ENCODE measurements at places on chromosomes 2 and 18.

GRCh38 chr2:200668478-200668877 is 82.7 kb downstream of the AOX1 start:
- no peak for DNase-seq

GRCh38 chr2:214987261-214987660 is 151.2 kb downstream of the ABCA12 start:
- DNase-seq = no peak

DNA sequence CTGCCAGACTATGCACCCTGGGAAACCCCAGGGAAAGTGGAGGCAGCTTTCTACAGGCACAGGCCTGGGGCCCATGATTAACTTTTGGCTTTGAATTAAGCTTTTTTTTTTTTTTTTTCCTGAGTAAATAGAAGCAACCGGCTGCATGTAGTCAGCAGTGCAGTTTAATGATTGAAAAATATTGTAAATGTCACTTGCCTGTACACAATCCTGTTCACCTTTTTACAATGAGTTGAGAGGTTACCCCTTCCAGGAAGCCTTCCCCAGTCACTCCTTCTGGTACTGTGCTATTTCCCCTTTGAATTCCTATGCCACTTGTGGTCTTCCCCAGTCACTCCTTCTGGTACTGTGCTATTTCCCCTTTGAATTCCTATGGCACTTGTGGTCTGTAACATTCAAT is 475.6 kb downstream of the TDRD15 start:
- no peak for DNase-seq

GRCh38 chr2:176473177-176473576 is 203.9 kb downstream of the MTX2 start:
- peak; percentile 94 for DNase-seq

DNA sequence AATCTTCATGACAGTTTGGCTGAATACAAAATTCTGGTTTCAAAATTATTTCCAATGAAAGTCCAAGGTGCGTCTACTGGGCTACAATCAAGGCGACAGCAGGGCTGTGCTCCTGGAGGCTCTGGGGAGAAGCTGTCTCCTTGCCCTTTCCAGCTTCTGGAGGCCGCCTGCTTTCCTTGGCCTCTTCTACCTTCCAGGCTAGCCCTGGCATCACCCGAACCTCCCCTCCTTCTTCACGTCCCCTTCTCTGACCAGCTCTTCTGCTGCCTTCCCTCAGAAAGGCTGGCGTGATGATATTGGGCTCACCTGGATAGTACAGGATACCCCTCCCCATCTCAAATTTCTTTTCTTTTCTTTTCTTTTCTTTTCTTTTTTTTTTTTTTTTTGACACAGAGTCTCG is 115.5 kb downstream of the KCNF1 start:
- no peak for DNase-seq

GRCh38 chr2:2254206-2254605 is 76.9 kb downstream of the MYT1L start:
- no peak for DNase-seq

- no peak for DNase-seq
These were observed 947.3 kb upstream of the TMEFF2 start for GRCh38 chr2:193141998-193142397.

DNA sequence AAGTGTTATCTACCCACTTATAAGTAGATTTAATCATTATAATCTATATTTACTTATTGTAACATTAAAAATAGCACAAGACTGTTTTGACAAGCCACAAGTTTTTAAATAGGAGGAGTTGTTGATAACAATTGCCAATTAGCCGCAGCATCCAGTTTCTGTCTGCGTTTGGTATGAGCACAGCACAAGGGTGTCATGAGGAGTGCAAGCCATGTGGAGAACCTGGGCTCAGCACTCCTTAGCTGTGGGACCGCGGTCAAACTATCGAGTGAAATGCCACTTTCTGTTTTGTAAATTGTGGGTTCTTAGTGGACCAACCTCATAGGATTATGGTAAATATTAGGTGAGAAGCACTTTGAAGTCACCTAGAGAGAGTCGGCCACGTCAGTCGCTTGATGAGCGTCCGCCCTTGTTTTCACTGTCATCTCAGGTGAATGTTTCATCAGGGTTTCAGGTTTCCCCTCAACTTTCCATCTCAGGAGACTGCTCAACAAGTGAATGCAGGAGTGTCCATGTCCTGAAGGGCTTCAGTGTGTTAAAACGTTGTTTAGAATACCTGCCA is 294.5 kb downstream of the ZNF407 start:
- DNase-seq = no peak

DNA sequence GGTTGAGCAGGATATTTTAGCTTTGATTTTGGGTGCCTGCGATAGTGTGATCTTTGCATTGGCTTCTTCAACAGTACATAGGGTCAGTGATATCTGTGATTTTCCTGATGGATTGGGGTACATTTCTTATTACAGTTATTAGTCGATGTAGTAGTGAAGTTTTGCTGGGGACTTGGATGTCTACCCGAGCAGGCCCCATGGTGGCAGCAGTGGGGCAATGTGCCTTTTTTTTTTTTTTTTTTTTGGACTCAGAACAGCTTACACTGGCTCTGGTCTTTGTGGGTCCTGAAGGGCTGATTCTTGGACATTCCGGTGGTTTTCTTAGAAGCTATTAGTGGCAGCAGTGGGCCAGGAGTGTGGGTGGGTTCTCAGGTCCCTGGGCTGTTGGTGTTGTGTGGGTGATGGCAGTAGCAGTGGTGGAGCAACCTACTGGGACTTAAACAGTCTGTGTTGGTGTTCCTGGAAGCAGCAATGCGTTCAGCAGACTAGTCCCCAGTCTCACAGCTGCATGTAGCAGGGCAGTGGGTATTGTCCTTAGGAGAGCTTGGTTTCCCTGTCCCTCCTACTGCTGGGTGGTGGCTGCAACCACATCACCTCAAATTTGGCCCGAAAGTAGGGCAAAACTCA is 53.7 kb upstream of the SLC4A10 start:
- DNase-seq = no peak

GRCh38 chr18:8870528-8870927 is 165.2 kb downstream of the MTCL1 start:
- no peak for DNase-seq

DNA sequence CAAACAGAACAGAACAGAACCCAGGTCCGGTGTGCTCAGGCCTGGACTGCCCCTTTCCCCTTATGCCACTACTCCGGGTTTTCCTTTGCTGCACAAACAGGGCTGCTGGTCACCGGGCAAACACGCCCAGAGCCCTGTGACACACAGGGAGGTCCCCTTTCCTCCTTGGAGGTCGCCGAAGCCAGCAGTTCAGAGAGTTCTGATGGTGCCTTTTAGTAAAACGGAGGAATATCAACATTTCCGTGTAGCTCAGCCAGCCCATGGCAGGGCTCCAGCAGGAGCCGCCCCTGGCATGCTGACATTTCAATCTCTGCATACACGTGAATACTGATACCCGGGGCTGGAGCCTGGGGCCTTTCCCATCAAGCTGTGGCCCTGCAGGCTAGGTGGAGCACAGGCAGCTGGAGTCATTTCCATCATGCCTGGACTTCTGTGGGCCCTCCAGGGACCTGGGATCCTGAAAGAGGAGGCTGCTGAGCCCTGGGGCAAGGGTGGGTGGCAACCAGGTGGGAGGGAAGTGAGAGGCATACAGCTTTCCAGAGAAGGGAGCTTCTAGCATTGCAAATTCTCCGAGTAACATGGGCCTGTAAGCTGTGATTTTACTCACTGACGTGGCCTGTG is 91.4 kb upstream of the PXDN start:
- no peak for DNase-seq

DNA sequence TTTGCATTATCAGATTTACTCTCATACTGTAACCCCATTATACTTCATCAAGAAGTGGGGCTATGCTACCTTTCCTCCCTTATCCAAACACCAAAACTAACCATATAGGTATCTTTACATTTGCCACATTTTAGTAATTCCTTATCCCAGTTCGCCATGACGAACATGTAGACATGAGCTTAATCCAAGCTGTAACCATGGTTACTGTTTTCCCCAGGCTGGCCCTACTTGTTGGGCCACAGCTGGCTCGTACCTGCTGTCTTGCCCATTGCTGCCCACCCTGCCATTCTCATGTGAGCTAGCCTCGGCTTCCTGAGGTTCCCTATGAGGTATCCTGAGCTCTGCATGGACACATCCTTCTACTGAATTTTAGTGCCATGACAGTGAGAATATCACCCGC is 117.7 kb downstream of the PARD3B start:
- DNase-seq = no peak

DNA sequence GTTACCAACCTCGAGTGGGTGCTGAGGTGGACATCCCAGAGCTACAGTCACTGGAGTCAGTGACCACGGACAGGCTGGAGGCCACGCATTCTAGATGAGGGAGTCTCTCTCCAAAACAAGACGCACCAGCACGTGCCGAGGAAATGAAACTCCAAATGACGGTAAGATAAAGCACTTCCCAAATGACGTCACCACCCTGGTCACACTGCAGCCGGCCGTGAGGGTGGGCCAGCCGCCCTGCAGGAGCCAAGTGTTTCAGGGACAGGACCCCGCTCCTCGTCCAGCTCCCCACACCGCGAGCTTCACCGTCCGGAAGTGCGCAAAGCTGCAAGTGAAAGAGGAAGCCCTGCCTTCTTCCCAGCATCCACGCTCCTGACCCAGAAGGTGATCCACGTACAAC is 99.4 kb downstream of the ZNF516 start:
- DNase-seq = no peak

GRCh38 chr18:44437603-44438002 is 243.1 kb upstream of the SETBP1 start:
- no peak for DNase-seq

GRCh38 chr2:56474412-56475158 is 290.8 kb downstream of the CCDC85A start:
- DNase-seq = peak; percentile 91

DNA sequence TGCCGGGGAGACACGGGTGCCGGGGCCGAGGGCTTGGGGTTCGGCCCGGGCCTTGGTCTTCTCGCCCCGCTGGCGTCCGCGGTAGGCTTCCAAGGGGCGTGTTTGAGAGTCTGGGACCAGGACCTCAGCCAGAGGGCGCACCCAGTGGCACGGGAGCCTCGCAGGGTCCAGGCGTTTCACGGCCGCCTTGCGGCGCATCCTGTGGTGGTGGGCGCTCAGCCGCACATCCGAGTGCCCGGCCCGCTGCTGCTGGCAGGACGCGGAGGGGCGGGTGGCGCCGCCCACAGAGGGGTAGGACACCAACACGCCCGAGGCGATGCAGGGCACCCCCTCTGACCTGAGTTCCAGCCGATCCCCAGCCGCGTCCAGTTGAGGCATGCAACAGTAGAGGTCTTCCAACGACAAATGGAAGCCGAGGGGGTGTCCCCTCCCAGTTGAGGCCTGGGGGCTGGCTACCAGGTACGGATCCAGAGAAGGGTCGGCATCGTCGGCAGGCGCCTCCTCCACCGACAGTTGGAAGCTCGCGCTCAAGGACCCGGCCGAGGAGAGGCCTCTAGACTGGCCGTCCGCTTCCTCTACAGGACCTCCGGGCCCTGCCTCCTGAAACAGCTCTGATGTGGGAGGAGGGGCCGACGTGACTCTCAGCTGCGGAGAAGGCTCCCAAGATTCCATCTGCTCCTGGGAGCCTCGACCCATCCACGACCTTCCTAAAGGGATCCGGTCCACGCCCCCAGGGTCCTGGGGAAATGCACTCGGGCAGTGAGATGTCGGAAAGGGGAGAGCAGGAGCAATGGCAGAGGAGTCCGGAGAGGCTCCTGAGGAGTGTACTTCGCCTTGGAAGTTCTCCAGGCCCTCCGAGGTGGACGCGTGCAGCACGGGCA is 6.3 kb downstream of the C2orf81 start:
- no peak for DNase-seq

DNA sequence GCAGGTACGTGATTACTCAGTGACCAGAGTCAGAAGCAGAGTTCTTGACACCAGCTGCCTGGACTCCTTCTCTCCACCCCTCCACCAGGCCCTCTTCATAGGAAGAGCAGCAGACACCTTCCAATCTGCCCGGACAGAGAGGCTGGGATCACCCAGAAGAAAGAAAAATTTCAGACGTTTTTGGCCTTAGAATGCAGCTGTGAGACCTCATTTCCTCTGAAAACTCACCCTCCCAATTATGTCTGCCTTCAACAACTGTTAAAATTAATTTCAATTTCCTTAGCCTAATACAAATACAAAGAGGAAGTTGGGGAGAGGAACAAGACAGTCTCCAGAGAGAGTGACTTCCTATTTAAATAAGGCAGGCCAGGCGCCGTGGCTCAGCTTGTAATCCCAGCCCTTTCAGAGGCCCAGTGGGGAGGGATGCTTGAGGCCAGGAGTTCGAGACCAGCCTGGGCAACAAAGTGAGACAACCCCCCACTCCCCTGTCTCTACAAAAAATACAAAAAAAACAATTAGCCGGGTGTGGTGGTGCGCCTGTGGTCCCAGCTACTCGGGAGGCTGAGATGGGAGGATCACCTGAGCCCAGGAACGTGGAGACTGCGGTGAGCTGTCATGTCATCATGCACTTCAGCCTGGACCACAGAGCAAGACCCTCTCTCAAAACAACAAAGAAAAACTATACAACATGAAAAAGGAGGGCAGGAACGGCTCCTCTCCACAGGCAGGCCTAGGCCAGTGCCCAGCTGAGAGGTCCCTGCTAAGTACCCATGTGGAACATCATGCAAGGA is 1.6 kb downstream of the SLC66A2 start:
- DNase-seq = no peak

DNA sequence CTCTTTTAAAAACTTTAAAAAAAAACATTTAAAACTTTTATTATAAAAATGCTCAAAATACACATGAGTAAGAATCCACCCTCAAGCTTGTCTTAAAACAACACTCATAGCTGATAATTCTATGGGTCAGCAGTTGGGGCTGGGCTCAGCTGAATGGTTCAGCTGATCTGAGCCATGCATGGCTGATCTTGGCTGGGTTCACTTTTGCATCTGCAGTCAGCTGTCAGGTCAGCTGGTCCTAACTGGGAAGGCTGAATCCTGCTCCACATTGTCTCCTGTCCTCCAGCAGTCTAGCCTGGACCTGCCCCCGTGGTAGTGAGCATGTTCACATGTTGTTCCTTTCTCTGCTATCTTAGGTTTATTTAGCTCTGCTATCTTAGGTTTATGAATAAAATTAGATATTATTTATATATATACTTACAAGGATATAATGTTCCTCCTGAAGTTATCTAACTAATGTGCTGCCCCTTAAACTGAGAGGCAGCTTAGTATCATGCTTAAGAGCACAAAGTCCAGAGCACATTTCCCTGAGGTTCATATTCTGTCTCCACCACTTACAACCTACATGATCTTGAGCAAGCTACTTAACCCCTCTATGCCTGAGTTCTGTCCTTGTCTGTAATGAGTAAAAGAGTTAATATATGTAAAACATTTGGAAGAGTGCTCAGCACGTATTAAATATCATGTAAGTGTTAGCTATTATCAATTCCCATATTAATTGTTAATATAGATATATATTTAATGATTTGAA is 309.4 kb downstream of the PTPRM start:
- DNase-seq = no peak

DNA sequence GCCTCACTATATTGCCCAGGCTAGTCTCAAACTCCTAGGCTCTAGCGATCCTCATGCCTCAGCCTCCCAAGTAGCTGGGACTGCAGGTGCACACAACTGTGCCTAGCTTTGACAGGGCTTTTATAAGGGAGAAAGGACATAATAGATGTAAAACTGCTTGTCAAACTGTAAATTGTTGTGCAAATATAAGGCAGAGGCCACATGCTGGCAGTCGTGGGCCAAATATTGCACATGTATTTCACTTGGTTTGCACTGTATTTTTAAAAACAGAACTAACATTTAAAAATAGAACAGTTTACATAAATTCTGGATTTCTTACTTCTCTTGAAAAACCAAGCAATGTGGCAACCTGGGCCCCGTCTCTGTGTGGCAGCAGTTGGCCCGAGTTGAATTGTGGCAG is 31.2 kb upstream of the MYO3B start:
- DNase-seq = no peak

- DNase-seq = no peak
These were observed 19.7 kb downstream of the STARD7 start for GRCh38 chr2:96188821-96189526.

Data from NCI-H345 (cell line).